ENCODE measurements at places on chromosomes 5 and 9.
A peak's percentile ranks its signal among the peaks of the same experiment; 100 is the strongest.

DNA sequence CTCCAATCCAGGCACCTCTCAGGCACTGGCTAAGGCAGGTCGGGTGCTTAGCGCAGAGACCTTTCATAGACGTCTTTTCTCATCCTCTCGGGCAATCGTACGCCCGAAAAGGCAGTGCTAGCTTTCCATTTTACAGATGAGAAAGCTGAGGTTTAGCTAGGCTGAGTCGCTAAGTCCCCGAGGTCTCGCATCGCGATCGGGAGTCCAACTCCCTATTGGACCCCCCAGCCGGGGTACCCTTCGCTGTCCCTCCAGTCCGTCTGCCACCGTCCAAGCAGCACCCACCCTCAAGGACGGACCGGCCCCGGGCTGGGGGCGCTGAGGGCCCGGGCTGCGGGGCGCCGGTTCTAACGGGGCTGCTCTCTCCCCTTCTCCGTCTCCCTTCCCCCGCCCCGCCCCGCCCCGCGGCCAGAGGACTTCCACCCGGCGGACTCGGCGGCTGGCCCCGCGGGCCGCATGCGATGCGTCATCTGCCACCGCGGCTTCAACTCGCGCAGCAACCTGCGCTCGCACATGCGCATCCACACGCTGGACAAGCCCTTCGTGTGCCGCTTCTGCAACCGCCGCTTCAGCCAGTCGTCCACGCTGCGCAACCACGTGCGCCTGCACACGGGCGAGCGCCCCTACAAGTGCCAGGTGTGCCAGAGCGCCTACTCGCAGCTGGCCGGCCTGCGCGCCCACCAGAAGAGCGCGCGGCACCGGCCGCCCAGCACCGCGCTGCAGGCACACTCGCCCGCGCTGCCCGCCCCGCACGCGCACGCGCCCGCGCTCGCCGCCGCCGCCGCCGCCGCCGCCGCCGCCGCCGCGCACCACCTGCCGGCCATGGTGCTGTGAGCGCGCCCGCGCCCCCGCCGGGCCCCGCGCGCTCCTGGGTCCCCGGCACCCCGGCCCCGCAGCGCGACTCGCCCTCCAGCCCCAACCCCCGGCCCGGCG lies 12.5 kb upstream of the EXOSC2 start:
- DNase-seq, result peak; percentile 83

DNA sequence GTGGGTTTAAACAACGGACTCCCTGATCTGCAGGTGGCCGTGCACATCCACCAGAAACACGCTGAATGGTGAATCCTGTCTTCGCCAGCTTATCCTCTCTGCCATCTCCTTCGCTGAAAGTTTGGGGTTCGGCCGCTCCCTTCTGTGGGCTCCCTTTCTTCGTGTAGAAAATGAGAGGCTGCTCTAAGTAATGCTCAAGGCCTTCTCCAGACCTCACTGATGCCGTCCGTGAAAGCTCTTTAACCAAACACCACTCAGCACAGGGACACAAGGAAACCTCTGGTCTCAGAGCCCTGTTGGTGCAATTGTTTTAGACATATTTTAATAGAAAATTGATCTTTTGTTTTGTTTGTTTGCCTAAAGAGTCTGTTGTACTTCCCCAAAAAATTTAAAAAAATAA lies 596.5 kb downstream of the IRX1 start:
- no peak for DNase-seq

- no peak for DNase-seq
Measured at GRCh38 chr9:4421847-4422246, 68.4 kb upstream of the SLC1A1 start.

- no peak for DNase-seq
Measured at GRCh38 chr5:177372034-177372896, 12.0 kb upstream of the SLC34A1 start.
